ENCODE measurements at places on chromosomes 5 and 9. TPM values are rescaled to one million over a fixed set of nuclear protein-coding genes. Genes with fewer than 3 reads are reported as not detected.

Gene SV2C
- not detected for total RNA-seq

DNA sequence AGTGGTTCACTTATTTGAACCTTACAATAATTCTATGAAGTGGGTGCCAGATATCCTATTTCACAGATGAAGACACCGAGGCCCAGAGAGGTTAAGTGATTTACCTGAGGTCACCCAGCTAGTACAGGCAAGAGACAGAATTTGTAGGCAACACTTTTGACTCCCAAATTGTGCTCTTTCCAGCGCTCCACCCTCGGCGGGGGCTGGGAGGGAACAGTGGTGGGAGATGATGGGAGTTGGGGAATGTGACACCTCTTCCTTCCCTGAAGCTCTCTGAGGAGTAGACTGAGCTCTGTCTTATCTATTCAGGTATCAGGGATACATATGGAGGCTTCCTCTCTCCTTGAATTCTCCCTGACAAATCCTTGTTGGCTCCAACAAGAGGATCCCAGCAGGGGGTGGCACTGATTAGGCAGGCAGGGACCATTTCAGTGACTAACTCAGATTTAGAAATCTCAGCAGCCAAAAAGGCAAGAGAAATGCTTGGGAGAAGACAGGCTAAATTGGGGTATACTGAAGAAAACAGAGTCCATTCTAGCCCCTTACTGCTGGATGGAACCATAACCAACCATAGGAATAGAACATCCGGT, 95.8 kb upstream of the PANK3 start:
- no peak overlapping the region for H3K27ac ChIP-seq
- H3K4me1 ChIP-seq, result no peaks in the 10 kb centered on the region
- DNase-seq, result no peak
- H3K36me3 ChIP-seq, result no peaks in the 10 kb centered on the region

DNA sequence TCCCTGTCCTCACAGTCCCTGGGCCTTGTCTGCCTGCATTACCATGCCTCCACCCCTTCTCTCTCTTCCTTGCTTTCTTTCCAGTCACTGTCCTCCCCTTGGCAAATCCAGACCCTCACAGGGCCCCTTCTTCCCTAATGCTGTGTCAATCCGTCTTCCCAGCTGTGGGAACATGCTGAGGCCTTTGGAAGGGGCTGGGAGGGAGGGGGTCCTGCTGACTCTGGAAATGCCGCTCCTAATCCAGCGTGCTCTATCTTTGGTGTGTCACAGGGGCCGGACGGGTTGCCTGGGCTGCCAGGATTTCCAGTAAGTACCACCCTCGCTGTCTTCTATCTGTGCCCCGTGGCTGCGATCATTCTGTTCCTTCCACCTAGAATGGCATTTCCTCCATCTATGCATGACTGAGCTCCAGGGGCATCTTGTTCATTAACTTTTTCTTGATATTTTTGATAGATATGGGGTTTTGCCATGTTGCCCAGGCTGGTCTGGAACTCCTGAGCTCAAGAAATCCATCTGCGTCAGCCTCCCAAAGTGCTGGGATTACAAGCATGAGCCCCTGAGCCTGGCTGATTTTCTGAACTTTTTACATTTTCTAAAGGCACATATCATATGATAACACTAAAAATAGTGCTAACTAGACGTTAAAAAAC, 64.5 kb upstream of the TGFBR1 start:
- H3K36me3 ChIP-seq, result peaks cover 2% of the 10 kb centered on the region
- H3K27me3 ChIP-seq, result no peaks in the 10 kb centered on the region
- no peak for DNase-seq

Gene MYORG
- 21.3 TPM for total RNA-seq

DNA sequence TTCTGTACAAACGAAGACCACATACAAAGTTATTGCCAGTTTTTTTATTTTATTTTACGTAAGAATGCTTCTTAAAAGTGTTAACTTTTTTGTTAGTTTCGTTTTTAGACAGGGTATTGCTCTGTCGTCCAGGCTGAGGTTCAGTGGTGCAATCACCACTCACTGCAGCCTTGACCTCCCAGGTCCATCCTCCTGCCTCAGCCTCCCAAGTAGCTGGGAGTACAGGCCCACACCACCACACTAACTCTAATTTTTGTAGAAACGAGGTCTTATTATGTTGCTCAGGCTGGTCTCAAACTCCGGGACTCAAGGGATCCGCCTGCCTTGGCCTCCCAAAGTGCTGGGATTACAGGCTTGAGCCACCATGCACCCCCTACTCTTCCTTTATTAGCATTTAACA, 2.3 kb upstream of the DNAJA1 start:
- H3K4me1 ChIP-seq, result peaks cover 19% of the 10 kb centered on the region
- peaks cover 3% of the 10 kb centered on the region for H3K36me3 ChIP-seq
- H3K4me3 ChIP-seq, result no peak overlapping the region
- H3K27ac ChIP-seq, result no peak overlapping the region
- H3K27me3 ChIP-seq, result no peaks in the 10 kb centered on the region

GRCh38 chr9:136881691-136882108, 4.6 kb upstream of the TRAF2 start:
- H3K36me3 ChIP-seq, result no peaks in the 10 kb centered on the region
- peaks cover 11% of the 10 kb centered on the region for H3K4me1 ChIP-seq

DNA sequence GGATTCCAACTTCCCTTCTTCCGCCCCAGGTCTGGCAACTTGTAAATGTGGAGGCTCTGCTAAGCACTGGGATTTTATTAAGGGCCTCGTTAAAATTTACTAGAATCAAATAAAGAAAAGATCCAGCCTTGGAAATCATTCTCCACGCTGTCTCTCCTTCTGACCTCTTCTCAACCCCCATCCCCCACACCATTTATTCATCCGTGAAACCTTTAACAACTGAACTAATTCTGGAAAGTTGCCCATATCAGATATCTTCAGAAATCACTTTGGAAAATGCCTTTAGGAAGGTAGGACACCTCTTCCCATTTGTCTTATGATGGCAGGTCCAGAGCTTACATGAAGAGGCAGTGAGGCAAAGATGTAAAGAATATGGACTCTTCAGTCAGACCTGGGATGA, 288.5 kb downstream of the SLIT3 start:
- DNase-seq, result no peak
- H3K27me3 ChIP-seq, result no peaks in the 10 kb centered on the region
- H3K27ac ChIP-seq, result no peak overlapping the region
- H3K36me3 ChIP-seq, result no peaks in the 10 kb centered on the region
- H3K4me3 ChIP-seq, result no peak overlapping the region

- DNase-seq, result no peak
- no peak overlapping the region for H3K4me3 ChIP-seq
Observed at GRCh38 chr5:105638437-105638836, 2032.3 kb downstream of the EFNA5 start.

GRCh38 chr5:111299067-111299481, 74.9 kb downstream of the CAMK4 start:
- no peaks in the 10 kb centered on the region for H3K27me3 ChIP-seq
- no peak overlapping the region for H3K27ac ChIP-seq
- no peaks in the 10 kb centered on the region for H3K36me3 ChIP-seq
- no peaks in the 10 kb centered on the region for H3K4me1 ChIP-seq
